ENCODE measurements at places on chromosomes 6 and 20.
A peak's percentile ranks its signal among the peaks of the same experiment; 100 is the strongest.

GRCh38 chr6:37201726-37202125, 31.8 kb downstream of the PIM1 start:
- DNase-seq, result no peak

GRCh38 chr20:53763707-53764414, 170.2 kb upstream of the ZNF217 start:
- peak; percentile 33 for DNase-seq

GRCh38 chr6:45986746-45987274, 28.9 kb downstream of the CLIC5 start:
- no peak for DNase-seq

- no peak for DNase-seq
These were observed 6.2 kb downstream of the HEBP2 start for GRCh38 chr6:138410048-138410735.

DNA sequence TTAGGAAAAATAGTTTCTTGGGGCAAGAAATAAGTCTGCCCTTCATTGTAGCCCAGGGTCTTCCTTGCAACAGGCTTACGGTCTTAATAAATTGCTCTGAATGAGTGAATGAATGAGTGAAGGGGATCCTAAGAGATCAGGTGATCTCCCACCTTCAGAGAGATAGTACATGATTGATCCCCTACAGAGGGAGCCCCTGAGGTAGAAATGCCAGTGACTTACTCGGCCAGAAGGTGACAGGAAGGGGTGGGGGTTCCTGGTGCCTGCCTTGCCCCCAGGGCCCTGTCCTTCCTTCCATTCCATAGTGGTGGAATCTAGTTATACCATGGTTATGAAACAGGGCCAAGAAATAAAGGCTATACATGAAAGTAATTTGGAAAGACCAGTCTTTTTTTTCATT, 215.3 kb upstream of the SSTR4 start:
- no peak for DNase-seq

GRCh38 chr20:35192118-35192872, 20.4 kb downstream of the PROCR start:
- no peak for DNase-seq

- DNase-seq, result no peak
These were observed 2.1 kb downstream of the FOXP4 start for GRCh38 chr6:41548098-41548840.

DNA sequence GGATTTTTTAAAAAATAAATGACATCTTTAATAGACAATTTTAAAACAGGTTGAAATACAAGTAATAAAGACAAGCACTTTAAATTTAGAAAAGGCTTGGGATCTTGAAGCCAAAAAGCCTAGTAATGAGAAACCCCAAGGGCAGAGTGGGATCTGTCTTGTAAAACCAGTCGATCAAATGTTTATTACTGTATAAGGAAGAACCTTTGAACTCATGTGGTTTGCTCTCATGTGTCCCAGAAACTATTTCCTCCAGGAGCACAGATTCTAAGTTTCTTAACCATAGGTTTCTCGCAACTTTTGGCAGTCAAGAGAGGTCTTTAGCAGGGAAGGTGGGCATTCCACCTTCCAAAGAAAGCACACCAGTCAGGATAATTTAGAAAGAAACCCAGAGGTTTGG, 541.7 kb upstream of the BTBD3 start:
- no peak for DNase-seq

DNA sequence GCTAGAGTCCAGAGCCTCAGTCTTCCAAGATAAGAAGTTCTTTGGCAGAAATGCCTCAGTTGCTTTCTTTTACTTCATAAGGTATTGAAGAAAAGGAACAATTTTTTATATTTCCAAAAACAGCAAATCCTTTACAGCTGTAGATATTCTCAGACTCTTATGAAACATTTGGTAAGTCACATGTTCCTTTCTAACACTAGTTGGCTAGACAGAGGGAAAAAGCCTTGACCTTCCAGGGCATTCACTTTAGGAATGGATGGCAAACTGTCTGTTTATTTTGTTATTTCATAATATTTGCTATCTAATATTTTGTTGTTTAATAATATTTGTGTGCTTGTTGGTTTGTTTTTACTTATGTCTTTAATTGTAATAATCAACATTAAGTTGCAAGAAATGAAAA, 140.8 kb downstream of the PTPRK start:
- no peak for DNase-seq

DNA sequence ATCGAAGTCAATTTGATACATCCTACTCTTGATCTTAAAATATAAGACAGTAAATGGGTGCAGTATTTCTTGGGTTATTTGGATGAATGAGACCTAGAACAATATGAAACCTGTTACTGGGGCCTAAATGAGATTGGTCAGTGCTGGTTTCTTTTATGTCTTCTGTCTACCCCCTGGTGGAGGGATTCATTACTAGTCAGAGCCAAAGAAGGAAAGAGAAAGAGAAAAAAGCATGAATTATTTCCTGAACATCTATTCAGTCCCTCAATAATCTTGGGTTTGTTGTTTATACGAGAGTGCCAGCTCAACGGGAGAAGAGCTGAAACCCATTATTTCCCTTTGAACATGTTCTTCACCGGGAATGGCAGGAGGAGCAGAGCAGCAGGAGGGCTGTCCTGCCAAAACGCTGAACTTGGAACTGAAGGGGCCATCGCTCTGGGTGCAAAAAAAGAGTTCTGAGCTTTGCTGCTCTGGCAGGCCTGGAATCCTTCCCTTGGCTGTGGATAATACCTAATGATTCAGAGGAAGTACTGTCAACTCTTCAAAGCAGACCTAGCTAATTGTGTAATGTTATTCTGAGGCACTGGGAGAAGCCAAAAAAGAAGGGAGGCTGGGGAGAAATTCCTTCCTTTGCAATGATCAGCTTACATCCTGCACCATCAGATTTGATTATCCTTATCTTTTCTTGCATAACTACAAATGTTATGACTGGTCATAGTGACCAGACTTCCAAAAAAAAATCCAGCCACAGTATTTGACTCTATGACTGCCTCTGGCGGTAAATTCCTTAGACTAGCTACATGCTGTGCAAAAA, 72.0 kb downstream of the BLOC1S5 start:
- DNase-seq, result no peak

- DNase-seq, result no peak
These were observed 77.1 kb downstream of the DHX35 start for GRCh38 chr20:39039261-39039660.

- peak; percentile 39 for DNase-seq
These were observed 80.4 kb upstream of the BTN3A2 start for GRCh38 chr6:26284537-26285142.

GRCh38 chr20:45629496-45630100, at the start of gene WFDC10A:
Gene WFDC10A (plus strand): TSS chr20:45629739. CDS start chr20:45629814, 75 bp downstream.
- DNase-seq, result peak; percentile 45

DNA sequence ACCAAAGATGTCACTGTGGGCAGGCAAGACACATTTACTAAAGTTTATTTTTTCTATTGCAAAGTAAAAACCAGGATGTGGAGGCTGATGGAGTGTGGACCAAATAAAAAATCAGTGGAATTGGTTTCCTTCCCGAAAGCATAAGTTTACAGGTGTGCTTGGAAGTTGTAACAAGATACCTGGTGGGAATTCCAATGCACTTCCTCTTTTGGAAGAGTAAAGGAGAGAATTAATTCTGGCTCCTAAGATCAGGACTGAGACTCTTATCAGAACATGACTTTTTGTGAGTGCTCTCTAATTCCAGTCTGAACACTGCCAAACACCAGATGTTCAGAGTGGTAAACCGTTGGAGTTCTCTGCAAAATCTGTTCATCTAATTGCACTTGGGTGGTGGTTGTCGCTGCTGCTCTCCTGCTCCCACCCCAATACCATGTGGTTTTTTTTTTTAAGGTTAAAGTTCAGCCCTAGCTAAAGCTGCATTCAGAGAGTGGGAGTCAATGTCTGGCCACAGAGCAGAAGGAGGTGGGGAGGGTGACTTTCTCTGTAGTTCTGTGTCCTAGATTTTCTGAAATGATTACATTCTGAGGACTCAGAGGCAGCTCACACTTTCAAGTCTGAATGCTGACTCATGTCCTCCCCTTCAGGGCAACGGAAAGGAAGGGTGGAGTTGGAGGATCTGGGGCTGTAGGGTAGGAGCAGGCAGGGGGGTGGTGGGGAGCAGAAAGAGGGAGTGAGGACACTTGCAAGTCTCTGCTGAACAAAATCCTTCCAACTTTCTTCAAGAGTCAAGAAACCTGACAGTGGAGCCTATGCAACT, 275.8 kb upstream of the PRDM1 start:
- DNase-seq, result no peak

- DNase-seq, result no peak
These were observed 90.1 kb upstream of the SLC22A16 start for GRCh38 chr6:110566346-110567125.
